ENCODE measurements at places on chromosomes 5 and 9. TPM values are rescaled to one million over a fixed set of nuclear protein-coding genes. Genes with fewer than 3 reads are reported as not detected.
A peak's percentile ranks its signal among the peaks of the same experiment; 100 is the strongest.

The TRIM36 gene
- total RNA-seq, result 39.8 TPM

The PCDHGA5 gene
- 1.5 TPM for total RNA-seq

DNA sequence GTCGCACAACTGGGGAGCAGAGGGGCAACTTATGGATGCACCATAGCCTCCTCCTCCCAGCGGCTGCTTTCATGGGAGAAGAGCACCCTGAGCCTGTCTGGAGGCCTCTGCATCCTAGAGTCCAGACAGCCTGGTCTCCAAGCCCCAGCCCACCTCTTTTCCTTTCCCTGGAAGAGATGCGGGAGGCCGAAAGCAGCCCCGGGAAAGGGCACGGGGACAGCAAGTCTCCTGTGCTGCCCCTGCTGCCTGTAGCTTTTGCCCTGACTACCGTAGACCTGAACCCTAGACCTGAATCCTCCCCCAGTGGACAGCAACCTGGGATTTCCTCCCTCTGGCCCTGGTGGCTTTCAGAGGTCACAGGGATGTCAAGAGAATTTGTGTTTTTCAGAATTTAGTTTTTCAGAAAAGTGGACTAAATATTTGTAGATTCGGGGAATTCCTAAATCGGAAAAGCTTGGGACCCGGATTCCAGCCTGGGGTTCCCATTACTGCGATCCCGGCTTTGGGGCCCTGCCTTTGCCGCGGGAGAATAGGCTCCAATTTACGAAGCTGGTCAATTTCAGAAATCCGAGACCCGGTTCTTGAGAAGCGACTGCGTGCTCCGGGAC lies 4.3 kb upstream of the PITX1 start:
- DNase-seq, result no peak

- DNase-seq, result peak; percentile 29
These were observed 3.3 kb downstream of the RXRA start for GRCh38 chr9:134329576-134329855.

The CCL28 gene
- 144 TPM for total RNA-seq

- DNase-seq, result no peak
These were observed 23.4 kb downstream of the PROP1 start for GRCh38 chr5:177972613-177973012.

GRCh38 chr9:103997856-103998370 lies 96.2 kb upstream of the SMC2 start:
- DNase-seq, result no peak

DNA sequence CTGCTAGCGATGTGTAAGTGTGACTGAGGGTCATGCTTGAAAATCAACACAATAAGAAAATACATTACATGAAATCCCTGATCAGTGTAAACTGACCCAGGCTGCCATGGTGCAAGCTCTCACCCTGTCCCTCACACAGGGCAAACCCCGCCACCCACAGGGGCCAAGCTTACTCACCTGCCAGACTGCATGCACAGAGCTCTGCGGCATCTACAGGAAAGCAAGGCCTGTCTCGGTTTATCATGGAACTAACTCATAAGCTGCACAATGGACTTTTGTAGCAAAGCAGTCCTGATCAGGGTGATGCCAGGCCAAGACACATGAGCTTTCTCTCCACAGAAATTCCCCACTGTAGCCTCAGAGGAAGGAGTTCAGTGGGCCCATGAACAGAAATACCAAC lies 9.7 kb downstream of the IPPK start:
- no peak for DNase-seq

The PCDHB8 gene
- total RNA-seq, result 0.67 TPM

The SOWAHA gene
- 38.8 TPM for total RNA-seq

DNA sequence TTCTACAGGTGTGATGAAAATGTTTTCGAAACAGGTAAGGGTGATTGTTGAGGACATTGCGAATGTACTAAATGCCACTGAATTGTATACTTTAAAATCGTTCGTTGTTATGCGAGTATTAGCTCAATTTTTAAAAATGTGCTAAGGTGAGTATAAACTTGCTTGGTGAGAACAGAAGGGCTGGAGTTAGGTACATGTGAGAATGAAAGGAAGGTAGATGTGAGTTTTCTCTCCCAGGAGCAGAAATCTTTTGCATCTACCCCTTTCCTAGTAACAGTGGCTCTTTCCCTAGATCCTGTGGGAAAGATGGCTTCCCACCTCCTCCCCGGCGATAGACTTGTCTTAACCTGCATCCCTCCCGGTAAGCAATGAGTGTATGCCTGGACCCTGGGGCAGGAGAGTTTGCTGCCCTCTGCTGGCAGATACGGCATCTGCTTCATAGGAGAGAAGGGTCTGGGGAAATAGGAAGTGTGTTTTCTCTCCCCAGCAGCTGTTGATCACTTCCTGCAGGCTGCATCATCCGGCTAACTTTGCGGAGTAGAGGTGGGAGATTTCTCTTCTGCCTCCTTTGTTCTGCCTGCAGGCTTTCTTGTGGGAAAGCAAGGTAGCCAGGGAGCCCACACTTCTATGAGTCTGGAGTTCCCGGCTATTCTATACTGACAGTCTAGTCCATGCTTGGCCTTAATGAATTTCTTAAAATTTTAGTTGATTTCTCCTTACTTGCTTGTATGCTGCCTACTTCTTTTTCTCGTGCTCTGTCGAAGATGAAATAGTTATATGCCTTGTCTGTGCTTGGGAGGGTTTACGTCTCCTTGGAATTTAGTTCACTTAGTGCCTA lies 373.3 kb upstream of the SEMA6A start:
- DNase-seq, result peak; percentile 42

- no peak for DNase-seq
These were observed 11.1 kb downstream of the CD74 start for GRCh38 chr5:150401376-150402228.

DNA sequence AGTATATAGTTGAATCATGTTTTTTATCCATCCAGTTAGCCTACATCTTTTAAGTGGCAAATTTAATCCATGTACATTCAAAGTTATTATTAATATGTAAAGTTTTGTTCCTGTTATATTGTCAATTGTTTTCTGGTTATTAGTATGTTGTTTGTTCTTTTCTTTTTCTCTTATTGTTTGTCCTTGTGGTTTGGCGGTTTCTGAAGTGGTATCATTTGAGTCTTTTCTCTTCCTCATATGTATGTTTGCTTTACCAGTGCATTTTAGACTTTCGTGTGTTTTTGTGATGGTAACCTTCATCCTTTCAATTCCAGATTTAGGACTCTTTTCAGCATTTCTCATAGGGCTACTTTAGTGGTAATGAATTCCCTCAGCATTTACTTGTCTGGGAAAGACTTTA lies 130.4 kb upstream of the RFX3 start:
- DNase-seq, result no peak

The FCN2 gene
- not detected for total RNA-seq

DNA sequence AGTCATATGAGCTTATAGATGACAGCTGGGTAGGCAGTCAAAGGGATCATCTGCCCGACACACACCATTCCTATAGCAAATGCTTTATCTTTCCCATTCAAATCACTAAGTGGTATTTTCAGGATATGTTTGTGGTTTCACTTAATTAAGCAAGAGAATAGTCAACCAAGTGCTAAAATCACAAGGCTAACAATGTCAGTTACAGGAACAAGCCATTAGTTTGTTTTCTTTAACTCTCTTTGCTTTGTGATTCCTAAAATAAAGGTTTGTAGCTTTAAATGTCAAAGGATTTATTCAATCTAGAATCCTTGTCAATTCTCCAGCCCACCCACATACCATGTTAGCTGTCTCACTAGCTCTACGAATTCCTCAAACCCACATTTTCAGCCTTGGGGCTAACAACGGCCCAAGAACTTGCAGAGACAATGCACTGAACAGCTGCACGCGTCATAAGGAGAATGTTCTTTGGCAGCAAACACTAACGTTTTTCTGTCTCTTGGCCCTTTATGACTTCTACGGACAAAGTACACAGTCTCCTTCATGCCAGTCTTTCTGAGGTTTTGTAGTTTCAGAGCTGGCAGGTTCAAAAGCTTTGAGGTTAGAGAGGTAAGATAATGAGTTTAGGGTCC lies 56.6 kb downstream of the ELAVL2 start:
- peak; percentile 10 for DNase-seq

The PCDHGC5 gene
- total RNA-seq, result 0.76 TPM

GRCh38 chr5:40385544-40385943 lies 294.2 kb upstream of the PTGER4 start:
- DNase-seq, result no peak

DNA sequence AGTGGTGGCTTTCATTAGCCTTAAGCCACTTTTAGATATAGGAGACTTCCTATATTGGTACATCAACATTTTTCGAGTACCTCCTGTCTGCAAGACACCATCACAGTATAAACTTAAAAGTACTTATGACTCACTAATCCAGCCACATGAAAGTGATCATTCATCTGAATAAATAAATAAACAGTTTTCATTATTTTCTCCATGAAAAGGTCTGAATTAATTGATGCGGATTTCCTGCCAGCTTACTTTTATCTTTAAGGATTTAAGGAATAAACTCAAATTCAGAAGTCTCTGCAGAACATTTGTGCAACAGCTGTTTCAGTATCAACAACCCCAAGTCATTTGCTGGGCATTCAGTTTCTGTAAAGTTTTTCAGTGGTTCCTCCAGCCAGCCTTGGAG lies 4.0 kb downstream of the SAP30L start:
- DNase-seq, result no peak

- DNase-seq, result no peak
These were observed 54.9 kb upstream of the CDH9 start for GRCh38 chr5:27093279-27093678.

- DNase-seq, result no peak
These were observed 3.8 kb downstream of the FAM219A start for GRCh38 chr9:34454571-34455065.

- peak; percentile 5 for DNase-seq
These were observed 85.0 kb downstream of the LMX1B start for GRCh38 chr9:126698756-126699155.

The FGF1 gene
- total RNA-seq, result 0.09 TPM

The TAF11L2 gene
- total RNA-seq, result not detected

- no peak for DNase-seq
These were observed 29.0 kb downstream of the THBS4 start for GRCh38 chr5:80064124-80064523.

The SH3GL2 gene
- total RNA-seq, result 0.22 TPM

DNA sequence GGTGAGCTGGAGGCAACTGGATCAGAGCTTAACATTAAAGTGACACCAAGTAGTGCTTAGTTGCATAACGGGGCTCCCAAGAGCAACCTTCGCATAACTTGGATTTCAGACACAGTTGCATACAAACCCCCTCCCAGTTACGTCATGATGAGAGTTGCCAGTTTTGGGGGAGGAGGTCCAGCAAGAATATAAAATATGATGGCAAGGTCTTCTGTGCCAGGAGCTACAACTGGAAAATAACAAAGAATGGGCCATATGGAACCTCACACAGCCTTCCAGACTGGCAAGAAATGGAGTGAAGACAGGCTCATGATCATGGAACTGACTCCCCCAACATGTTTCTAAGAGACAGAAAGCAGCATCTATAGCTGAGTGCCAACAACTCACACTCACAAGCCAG lies 8.5 kb downstream of the SPOCK1 start:
- no peak for DNase-seq

The SMIM3 gene
- total RNA-seq, result 11.0 TPM

DNA sequence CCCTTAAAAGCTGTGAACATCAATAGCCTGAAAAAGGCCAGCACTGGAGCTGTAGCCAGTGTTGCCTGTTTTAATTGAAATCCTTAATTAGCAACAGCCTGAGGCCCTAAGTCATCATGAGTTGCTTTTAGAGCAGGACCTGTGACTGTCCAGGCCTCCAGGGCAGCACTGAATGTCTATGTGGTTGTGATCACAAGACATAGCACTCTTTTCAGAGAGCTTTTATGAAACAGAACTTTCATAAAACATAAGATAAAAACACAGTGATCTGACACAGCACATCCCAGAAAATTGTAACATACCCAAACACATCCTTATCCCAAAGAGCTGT lies 85.5 kb upstream of the MYO10 start:
- DNase-seq, result no peak
